ENCODE measurements at places on chromosomes 12 and 14.

GRCh38 chr14:70354204-70354603 lies 5.3 kb downstream of the COX16 start:
- DNase-seq = peak; percentile 1

- DNase-seq = no peak
Measured at GRCh38 chr12:22653075-22653474, 28.1 kb downstream of the ETNK1 start.

GRCh38 chr12:87157791-87158190 lies 871.4 kb downstream of the C12orf50 start:
- DNase-seq = no peak

- DNase-seq = no peak
Measured at GRCh38 chr12:85405781-85406522, 125.9 kb downstream of the ALX1 start.

DNA sequence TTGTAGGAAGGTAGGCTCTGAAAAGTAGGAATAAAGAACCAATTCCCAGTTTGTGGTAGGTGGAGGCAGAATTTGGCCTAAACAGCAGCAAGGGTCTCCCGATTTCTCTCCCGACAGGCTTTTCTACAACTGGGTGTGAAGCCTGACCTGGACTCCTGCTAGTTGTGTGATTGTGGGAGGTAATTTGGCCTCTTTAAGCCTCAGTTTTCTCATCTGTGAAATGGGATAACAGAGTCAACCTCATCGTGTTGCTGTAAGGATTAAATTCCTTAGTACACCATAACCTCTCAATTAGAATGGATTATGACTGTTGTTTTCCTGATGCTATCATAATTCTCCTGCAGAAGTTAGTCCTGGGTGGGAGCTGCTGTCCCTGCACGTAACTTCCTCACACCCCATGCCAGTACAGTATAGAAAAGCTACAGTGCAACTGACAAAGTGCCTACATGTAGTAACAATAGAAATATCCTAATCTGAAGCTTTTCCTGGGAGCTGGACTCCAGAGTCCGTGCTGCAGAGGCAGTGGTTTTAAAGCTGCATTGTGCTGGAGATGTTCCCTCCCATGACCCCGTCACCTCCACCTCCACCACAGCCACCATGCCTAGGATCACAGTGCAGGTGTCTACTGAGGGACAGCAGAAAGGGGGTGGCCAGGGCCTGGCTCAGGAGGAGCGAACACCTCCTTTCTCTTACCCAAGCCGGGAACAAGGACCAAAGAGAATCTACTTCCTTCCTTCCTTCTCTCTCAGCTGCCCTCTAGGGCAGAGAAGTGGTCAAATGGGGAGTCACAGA lies 76.5 kb downstream of the FBXL14 start:
- DNase-seq = no peak

- DNase-seq = peak; percentile 5
Measured at GRCh38 chr14:96940009-96940408, 142.8 kb downstream of the VRK1 start.

DNA sequence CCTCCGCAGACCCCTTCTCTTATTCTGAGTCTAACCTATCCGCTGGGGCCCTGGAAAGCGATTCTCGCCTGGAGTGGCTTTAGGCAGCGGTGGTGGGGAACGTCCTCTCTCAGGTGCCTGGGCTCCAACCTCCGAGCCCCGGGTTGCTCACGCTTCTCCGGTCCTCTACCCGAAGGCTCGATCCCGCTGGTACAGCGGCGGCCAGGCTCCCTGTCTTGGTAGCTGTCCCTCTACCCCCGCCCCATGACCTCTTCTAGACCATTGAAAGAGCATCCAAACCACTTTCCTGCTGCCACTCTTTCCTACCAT lies 505 bp upstream of the HEBP1 start:
- DNase-seq = no peak

DNA sequence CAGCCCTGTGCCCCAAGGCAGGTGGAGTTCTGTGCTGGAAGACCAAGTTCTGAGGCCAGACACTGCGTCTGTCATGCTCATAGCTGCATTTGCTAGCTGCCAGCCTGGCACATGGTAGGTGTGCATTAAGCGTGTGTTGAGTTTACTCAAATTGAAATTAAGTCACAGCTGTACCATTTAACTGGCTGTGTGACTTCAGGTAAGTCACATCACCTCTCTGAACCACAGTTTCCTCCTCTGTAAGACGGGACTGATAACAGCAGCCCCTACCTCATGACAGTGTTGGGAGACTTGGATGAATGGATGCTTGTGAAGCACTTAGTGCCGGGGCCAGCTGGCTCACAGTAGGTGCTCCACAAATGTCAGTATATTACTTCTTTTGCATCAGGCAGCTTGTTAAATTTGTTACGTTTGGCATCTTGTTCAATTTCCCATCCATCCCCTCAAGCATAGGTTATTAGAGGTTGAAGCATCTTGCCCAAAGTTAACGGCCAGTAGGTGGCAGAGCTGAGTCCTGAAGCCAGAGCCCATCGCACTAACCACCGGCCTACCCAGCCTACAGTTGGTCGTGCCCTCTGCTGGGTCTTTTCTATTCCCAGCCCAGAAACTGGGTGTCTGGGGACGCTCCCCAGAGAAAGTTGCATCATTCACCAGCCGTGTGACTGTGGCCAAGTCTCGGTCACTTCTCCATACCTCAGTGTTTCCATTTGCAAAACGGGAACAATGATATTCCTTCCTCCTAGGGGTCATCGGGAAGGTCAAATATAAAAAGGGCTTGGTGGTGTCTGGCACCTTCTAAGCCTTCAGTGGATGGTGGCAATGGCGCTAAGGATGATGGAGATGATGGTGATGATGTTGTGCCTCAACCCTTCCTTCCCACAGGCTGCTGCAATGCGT lies 4.5 kb downstream of the DAO start:
- peak; percentile 71 for DNase-seq

Measured in NAMALWA (cell line).